Heart right ventricle (tissue), 16 donors: ENCODE measurements at places on chromosomes 12 and 14. TPM values are rescaled to one million over a fixed set of nuclear protein-coding genes. Genes with fewer than 3 reads are reported as not detected.

- peak; percentile 31 for DNase-seq
These were observed 33.8 kb upstream of the GALNT16 start for GRCh38 chr14:69226178-69226577.

VASH1 gene
- 13.6 TPM for polyA plus RNA-seq

GRCh38 chr14:75427482-75428229 is at the start of gene JDP2:
TSS of gene JDP2 (plus strand) at chr14:75428022. CDS start at chr14:75437921, 9,899 bp downstream.
- peak; percentile 96 for DNase-seq

DNA sequence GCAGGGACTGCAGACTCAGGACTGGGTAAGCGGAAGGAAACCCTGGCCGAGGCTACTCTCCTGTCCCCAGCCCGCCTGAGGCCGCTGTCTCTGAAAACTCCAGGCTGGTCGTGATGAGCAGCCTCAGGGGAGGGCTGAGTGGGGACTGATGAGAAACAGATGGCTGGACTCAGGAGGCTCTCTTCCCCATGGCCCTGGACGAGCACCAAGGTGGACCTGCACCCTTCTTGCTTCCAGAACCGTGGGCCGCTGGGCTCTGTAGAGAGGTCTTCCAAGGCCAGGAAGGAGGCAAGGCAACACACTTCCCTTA is 1.1 kb downstream of the TEX22 start:
- no peak for DNase-seq

TBX3 gene
- 9.7 TPM for polyA plus RNA-seq

C1R gene
- polyA plus RNA-seq, result 209 TPM

DNA sequence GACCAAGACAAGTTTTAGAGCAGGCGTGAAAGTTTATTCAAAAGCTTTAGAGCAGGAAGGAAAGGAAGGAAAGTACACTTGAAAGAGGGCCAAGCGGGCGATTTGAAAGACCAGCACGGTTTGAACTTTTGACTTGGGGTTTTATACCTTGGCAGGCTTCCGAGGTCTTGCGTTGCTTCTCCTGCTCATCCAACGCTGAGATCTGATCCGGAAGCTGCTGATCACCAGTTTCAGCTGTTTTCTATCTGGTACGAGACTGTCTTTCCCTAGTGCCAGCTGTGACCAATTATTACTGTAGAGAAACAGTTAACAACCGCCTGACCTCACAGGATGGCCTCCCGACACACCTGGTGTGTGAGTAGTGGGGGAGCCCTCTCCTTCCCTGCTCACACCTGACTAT is 20.6 kb upstream of the SNRPF start:
- DNase-seq, result no peak

DNA sequence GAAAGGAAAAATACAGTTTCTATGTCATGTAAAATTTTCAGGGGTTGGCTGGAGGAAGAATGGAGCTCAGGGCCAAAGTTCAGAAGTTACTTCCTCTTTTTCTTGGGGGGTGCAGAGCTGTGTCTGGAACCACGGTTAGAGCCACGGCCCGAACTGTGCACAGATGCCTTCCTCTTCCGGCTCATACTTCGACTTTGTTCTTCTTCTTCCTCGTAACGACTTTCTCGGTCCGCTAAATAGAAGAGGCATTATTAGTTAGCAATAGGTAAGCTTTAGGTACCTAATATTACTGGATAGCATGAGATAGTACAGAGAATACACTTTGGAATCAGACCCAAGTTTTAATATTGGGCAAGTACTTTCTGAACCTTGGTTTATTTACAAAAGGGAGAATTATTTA is 31.2 kb downstream of the SUPT16H start:
- DNase-seq, result no peak

GRCh38 chr14:81416981-81417380 is 16.9 kb upstream of the STON2 start:
- DNase-seq, result no peak

DNA sequence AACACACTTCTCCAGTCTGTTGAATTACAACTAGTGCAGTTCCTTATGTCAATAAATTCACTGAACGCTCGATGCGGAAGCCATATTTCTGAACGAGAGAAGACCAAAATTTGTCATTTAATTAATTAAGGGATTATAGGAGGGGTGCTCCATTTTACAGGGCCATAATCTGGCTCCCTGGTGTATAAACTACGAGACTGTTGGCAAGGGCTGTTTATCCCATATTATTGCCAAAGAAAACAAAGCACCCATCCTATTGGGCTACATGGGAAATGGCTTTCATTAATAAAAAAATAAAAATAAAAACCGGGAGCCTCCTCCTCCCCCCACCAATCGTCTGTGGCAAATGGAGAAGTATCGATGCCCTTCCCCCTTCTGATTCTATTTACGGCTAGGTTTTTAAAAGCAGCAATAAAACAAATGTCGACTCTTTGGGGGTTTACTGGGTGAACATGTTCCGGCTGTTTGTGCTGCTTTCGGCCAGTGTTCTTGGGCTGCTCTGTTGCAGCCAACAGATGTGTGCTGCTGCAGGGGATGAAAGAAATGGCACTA is 24.8 kb downstream of the ATF7 start:
- no peak for DNase-seq

- no peak for DNase-seq
These were observed 51.2 kb downstream of the PITPNM2 start for GRCh38 chr12:123099560-123100192.

- DNase-seq, result no peak
These were observed 8.8 kb downstream of the SPTSSA start for GRCh38 chr14:34453226-34453625.

SAMD15 gene
- polyA plus RNA-seq, result 0.13 TPM

- no peak for DNase-seq
These were observed 59.1 kb upstream of the MED13L start for GRCh38 chr12:116336542-116337065.
